Cardiac fibroblast (primary cell): ENCODE measurements at places on chromosomes 1 and 21.

DNA sequence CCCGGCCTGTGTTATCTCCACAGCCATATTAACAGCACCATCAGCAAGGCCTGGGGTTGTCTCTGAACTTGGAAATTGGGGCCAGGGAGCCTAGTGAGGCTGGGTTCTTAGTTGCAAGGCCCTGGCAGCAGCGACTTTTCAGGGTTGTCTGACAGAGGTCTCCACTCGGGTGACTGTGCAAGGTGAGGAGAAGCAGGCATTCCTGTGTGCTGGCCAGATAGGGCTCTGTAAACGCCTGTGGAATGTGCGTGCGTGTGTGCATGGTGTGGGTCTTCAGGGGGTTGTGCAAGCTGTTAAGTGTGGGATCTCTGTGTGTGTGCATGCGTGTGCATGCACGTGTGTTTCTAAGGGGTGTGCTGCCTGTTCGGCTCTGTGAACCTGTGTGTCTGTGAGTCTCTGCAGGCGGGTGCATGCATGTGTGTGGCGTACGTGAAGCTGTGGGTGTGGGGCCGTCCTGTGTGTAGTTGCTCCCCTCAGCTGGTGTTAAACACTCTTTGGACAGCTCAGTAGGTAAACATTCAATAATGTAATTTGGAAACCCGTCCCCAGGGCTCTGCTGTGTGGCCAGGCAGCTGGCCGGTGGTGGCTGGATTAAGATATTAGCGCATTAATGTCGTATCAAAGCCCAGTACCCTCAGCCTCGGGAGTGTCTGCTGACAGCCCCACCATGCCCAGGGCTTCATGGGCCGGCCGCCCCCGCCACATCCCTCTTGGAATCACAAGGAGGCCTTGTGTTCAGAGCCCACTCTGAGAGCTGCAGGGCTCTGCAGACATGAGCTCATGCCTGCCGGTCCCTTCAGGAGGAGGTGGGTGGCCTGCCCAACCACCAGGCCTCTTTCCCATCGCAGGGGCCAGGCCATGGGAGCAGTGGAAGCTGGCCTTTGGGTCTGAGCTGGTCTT, 189.9 kb downstream of the FOXD2 start:
- DNase-seq: no peak

- no peak for DNase-seq
Measured at GRCh38 chr1:174169342-174169741, 10.0 kb downstream of the RABGAP1L start.

DNA sequence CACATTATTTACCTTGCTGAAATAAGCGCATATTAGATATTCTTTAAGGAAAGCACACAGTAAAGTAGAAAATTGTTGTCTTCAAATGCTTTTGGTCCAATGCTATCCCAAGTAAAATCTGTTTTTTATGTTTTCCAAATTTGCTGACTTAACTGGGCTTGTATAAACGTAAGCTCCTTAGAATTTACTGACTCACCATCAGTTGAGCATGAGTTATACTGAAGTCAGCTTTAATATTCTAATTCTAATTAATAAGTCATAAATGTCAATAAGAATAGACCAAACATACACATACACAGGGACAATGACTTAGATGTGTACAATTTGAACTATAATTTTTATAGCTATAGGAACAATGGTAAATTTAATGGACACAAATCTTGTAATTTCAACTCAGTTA, 319.2 kb downstream of the TPR start:
- no peak for DNase-seq

DNA sequence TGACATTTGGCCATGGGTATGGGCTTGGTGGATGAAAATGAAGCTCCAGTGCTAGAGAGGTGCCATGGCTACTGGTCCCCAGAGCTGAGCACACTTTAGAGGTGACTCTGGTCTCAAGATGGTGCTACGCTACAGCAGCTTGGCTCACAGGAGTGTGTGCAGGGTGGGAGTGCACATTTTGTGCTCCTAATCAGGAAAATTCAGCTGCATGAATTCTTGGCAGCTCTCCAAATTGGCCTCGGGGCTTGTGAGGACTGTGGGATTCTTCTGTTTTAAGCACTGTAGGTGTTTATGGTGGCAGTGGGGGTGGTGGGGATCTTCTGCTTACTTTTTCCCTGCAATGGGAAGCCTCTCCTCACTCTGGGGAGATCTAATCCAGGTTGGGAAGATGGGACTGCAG, 17.3 kb upstream of the TIPRL start:
- DNase-seq: peak; percentile 55

DNA sequence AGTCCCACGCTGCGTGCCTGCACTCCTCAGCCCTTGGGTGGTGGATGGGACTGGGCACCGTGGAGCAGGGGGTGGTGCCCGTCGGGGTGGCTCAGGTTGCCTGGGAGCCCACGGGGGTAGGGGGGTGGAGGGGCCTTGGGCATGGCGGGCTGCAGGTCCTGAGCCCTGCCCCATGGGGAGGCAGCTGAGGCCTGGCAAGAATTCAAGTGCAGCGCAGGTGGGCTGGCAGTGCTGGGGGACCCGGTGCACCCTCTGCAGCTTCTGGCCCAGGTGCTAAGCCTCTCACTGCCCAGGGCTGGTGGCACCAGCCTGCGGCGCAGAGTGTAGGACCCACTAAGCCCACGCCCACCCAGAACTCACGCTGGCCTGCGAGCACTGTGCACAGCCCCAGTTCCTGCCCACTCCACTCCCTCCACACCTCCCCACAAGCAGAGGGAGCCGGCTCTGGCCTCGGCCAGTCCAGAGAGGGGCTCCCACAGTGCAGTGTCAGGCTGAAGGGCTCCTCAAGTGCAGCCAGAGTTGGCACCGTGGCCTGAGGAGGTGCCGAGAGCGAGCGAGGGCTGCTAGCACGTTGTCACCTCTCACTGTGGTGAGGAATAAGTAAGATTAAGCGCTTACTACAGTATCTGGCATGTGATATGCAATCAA, 12.8 kb downstream of the TNNI3K start:
- DNase-seq: no peak

- peak; percentile 10 for DNase-seq
Measured at GRCh38 chr1:28577052-28577678, 14.9 kb upstream of the RAB42 start.

GRCh38 chr1:192157067-192157466, 1.2 kb upstream of the RGS18 start:
- DNase-seq: no peak

DNA sequence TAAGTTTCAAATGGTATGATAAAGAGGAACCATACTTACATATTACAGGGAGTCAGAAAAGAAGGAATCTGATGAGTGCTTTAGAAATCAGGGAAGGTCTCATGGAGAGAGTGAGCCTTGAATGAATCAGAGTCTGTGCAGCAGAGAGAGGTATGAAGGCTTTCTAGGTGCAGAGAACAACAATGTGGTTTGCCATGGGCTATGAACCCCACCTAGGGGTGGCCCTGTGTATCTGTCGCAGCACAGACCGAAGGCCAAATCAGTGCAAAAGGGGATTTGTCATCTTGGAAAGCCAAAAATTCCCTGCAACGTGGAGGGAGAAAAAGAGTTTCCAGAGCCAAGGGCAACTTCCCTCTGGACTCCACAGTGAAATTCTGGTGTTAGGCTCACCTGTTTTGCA, 3.5 kb downstream of the PAPPA2 start:
- no peak for DNase-seq

- peak; percentile 38 for DNase-seq
Measured at GRCh38 chr1:42333662-42334239, 1.3 kb downstream of the FOXJ3 start.

GRCh38 chr1:21783679-21784603, 992 bp upstream of the USP48 start:
- peak; percentile 78 for DNase-seq

DNA sequence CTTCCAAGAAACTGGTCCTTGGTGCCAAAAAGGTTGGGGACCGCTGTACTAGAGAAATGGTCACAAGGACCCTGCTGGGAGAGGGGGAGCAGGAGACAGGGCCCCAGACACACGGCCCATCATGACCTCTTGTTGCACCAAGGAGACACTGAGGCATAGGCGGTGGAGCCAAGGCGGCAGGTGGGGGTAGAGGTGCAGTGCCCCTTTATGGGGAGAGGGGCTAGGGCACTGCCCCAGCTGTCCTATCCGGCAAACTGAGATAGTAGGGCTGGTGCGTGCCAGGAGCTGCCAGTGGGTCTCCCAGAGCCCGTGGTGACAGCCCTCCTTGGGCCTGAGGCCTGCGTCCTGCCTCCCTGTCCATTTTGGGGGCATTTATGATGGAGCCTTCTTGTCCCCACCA, 20.3 kb downstream of the TNNT2 start:
- no peak for DNase-seq

GRCh38 chr1:205670150-205670446, 10.2 kb downstream of the SLC45A3 start:
- DNase-seq: no peak

DNA sequence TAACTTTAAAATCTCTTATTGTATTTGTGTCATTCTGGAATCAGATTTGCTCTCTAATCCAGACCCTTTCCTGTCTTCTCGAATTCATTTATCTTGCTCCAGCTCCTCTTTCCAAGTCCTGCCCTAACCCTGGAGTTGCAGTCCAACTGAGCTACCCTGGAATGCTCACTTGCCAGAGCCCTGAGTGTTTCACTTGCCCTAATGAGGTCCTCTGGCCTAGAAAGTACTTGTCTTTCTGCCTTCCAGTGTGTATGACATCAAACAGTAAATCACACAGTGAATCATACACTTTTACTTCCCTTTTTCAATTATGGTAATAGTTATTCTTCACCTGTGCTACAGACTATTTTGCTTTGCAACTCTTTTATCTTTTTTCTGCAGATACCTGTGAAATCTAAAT, 96.9 kb downstream of the NEK7 start:
- peak; percentile 63 for DNase-seq

- DNase-seq: peak; percentile 81
Measured at GRCh38 chr1:24015221-24016210, 35.4 kb upstream of the SRSF10 start.
